Activated CD8-positive, alpha-beta T cell treated with anti-CD3 and anti-CD28 coated beads, Interleukin-2, amount 10 ng/mL, durations not matched to agents 7 days and 5 days (primary cell): ENCODE measurements at places on chromosomes 13 and 19. TPM values are rescaled to one million over a fixed set of nuclear protein-coding genes. Genes with fewer than 3 reads are reported as not detected.

Gene CYP4F2
- total RNA-seq, result not detected

DNA sequence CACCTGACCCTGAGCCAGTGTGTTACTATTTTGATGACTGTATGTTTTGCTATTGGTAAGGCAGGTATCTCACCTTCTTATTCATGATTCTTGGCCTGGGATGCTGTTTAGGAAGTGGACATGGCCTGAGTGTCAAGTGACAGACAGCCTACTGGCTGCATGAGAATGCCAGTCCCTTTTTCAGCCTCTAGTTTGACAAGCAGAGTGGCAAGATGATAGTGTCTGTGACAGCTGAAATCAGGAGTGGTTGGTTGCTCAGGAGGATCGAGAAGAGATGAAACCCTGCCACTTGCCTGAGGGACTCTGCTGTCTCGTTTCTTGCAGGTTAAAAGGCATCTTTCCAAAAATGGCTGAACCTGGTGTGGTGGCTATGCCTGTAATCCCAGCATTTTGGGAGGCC, 7.1 kb upstream of the ELOF1 start:
- peaks cover 20% of the 10 kb centered on the region for H3K4me1 ChIP-seq
- no peak for DNase-seq
- no peak overlapping the region for H3K27ac ChIP-seq
- no peak overlapping the region for H3K4me3 ChIP-seq

GRCh38 chr19:12841094-12841493, 2.8 kb downstream of the MAST1 start:
- H3K27me3 ChIP-seq, result peaks cover 60% of the 10 kb centered on the region
- DNase-seq, result peak; percentile 29
- H3K36me3 ChIP-seq, result no peaks in the 10 kb centered on the region
- peak overlapping the region; percentile 30 for H3K4me3 ChIP-seq
- peaks cover 22% of the 10 kb centered on the region for H3K4me1 ChIP-seq
- no peak overlapping the region for H3K27ac ChIP-seq

DNA sequence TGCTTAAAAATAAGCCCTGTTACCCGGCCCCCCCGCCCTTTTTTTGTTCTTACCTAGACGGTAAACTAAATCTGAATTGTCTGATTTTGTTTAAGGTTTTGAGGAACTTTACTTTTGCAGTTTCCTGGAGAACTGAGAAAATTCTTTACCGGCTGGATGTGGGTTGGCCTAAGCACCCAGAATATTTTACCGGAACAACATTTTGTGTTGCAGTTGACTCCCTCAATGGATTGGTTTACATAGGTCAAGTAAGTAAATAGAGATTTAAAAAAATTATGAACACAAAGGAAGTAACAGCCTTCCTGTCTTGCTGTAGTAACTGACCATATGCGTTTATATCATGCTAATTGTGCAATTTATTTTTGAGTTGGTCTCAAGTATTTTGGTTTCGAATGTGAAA, 785 bp downstream of the NHLRC3 start:
- H3K36me3 ChIP-seq, result peaks cover 32% of the 10 kb centered on the region
- DNase-seq, result no peak
- peak overlapping the region; percentile 90 for H3K4me3 ChIP-seq
- peak overlapping the region; percentile 96 for H3K27ac ChIP-seq

Gene ELANE
- total RNA-seq, result not detected

Gene NXNL1
- not detected for total RNA-seq

- no peak overlapping the region for H3K27ac ChIP-seq
- no peaks in the 10 kb centered on the region for H3K4me1 ChIP-seq
- no peak for DNase-seq
- no peak overlapping the region for H3K4me3 ChIP-seq
- no peaks in the 10 kb centered on the region for H3K36me3 ChIP-seq
- no peaks in the 10 kb centered on the region for H3K27me3 ChIP-seq
These were observed 21.3 kb upstream of the VSTM2B start for GRCh38 chr19:29504454-29504853.

Gene IL11
- total RNA-seq, result 0.34 TPM

GRCh38 chr19:13408889-13409518, 97.3 kb downstream of the CACNA1A start:
- no peaks in the 10 kb centered on the region for H3K4me1 ChIP-seq
- no peaks in the 10 kb centered on the region for H3K36me3 ChIP-seq
- no peak overlapping the region for H3K4me3 ChIP-seq
- DNase-seq, result no peak

DNA sequence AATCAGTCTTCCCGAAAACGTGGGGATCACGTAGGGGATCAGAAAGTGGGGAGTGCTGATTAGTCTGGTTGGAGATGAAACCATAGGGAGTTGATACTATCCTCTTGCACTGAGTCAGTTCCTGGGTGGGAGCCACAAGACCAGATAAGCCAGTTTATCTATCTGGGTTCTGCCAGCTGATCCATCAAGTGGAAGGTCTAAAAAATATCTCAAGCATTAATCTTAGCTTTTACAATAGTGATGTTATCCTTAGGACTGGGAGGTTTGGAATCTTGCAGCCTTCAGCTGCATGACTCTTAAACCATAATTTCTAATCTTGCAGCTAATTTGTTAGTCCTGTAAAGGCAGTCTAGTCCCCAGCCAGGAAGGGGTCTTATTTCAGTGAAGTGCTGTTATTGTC, 2474.2 kb downstream of the PCDH9 start:
- no peaks in the 10 kb centered on the region for H3K4me1 ChIP-seq
- H3K27me3 ChIP-seq, result no peaks in the 10 kb centered on the region
- no peak for DNase-seq
- no peak overlapping the region for H3K4me3 ChIP-seq
- H3K27ac ChIP-seq, result no peak overlapping the region
- no peaks in the 10 kb centered on the region for H3K36me3 ChIP-seq

DNA sequence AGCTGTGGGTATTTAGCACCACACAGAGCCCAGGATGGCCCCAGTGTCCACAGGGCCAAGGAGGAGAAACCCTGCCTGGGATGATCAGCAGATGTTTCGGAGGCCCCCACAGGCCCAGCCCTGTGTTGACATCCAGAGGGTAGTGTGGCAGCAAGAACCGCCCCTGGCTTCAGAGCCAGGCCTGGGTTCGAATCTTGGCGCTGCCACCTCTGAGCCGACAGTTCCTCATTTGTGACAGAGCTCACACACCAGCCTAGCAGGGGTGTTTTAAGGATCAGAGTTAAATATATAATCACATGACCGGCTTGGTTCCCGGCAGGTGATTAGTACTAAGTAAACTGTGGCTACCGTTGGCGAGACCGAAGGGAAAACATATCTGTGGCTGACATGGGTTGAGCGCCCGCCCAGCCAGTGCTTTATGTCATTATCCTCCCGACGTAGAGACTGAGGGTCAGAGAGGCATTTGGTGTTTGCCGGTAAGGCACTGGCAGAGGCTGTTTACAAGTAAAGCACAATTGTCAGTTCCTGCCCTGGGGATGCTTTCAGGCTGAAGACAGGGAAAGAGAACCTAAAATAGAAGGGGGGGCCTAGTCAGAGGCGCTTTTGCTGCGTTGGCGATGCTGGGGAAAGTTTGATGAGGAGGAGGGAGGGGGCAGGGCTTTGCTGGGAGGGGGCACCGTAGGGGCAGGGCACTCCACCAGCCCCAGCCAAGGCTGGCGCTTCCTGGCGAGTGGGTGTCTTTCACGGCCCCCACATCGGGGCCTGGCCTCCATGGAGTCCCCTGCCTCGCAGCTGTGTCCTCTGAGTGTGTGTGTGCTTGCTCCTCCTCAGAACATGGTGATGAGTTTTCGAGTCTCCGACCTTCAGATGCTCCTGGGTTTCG, 4.8 kb downstream of the PIAS4 start:
- peaks cover 24% of the 10 kb centered on the region for H3K4me1 ChIP-seq
- no peaks in the 10 kb centered on the region for H3K27me3 ChIP-seq
- no peak overlapping the region for H3K27ac ChIP-seq
- DNase-seq, result no peak
- H3K4me3 ChIP-seq, result no peak overlapping the region

Gene ATP4B
- not detected for total RNA-seq

DNA sequence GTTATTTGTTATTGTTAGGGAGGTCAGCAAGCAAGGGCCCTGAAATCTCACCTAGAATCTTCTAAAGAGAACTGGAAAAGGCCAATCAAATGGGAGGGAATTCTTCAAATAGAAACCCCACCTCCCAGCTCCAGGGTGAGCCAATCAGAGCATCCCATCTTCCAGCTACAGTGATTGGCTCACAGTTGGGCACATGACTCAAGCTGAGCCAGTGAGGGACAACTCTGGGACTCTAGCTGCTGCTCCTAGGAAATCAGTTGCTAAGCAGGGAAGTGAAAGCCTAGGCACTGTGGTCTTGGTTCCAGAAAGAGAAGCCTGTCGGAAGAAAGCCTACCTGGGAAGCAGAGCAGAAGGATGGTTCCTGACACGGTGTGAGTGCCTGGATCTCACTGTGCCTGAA, 13.4 kb downstream of the TM6SF2 start:
- no peak for DNase-seq
- peaks cover 8% of the 10 kb centered on the region for H3K4me1 ChIP-seq
- H3K36me3 ChIP-seq, result no peaks in the 10 kb centered on the region
- peaks cover 47% of the 10 kb centered on the region for H3K27me3 ChIP-seq
- H3K27ac ChIP-seq, result no peak overlapping the region
- H3K4me3 ChIP-seq, result no peak overlapping the region
